AG08396 (cell line): ENCODE measurements at places on chromosomes 11 and 22.

DNA sequence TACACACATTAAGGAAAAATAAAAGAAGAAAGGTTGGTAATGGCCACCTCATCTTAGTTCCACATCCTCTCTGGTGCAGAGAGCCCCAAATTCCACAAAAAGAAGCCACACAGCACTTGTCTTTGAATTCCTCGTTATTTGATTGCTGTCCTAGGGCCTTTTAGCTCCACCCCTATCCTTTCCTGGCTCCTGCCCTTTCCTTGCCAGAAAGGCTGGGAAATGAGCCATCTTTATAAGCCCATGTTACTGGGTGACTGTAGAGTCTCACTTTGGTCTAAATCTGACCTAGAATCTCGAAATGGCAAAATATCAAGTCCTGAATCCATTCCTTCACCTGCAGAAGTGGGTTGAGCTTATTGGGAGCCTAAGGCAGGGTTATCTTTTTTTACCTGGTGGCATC, 4.3 kb upstream of the TMEM132A start:
- DNase-seq: no peak

DNA sequence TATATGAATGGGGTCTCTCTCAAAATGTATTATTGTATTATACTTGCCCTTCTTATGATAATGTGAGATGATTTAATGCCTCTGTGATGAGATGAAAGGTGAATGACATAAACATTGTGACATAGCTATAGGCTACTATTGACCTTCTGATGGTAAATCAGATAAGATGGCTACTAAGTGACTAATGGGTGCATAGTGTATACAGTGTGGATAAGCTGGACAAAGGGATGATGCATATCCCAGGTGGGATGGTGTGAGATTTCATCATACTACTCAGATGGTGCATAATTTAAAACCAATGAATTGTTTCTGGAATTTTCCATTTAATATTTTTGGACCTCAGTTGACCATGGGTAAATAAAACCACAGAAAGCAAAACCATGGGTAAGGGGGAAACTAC, 243.5 kb downstream of the SBF2 start:
- DNase-seq: no peak

GRCh38 chr11:63551091-63551888, 11.9 kb downstream of the PLAAT2 start:
- no peak for DNase-seq

DNA sequence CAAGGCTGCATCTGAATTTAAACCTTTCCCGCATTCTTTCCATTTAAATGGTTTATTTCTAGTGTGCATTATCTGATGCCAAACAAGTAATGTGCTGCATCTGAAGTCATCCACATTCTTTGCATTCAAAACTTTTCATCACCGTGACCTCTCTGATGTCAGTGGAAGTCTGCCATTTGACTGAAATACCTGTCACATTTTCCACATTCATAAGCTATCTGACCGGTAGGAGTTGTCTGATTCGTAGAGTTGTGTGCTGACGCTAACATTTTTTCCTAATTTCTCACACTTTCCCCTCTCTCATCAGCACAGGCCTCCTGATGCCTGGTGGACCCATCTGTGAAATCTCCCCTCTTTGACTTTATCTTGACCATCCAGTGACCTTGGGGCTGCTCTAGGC, 79.9 kb upstream of the BARX2 start:
- DNase-seq: no peak

GRCh38 chr11:123707606-123708205, 33.8 kb downstream of the ZNF202 start:
- peak; percentile 57 for DNase-seq

- DNase-seq: no peak
These were observed 35.6 kb downstream of the TBX1 start for GRCh38 chr22:19796160-19796559.

- no peak for DNase-seq
These were observed 976.3 kb upstream of the FAT3 start for GRCh38 chr11:91248199-91248807.

DNA sequence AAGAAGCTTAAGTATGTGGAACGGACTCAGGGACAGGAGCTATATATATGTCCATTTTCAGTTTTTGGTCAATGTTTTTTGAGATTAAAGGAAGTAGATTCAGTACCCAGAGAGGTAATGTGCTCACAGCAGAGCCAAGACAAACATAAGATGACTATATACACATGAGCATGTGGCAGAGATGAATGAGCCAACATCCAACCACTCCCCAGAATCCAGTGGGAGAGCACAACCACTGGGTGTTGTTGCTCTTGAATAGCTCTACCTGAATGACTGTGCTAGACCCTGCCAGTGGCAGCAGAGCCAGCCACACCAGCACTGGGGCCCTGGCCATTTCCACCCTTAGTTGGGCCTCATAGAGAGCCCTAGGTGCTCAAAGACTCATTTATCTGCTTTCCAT, 10.7 kb upstream of the SYTL2 start:
- DNase-seq: no peak

DNA sequence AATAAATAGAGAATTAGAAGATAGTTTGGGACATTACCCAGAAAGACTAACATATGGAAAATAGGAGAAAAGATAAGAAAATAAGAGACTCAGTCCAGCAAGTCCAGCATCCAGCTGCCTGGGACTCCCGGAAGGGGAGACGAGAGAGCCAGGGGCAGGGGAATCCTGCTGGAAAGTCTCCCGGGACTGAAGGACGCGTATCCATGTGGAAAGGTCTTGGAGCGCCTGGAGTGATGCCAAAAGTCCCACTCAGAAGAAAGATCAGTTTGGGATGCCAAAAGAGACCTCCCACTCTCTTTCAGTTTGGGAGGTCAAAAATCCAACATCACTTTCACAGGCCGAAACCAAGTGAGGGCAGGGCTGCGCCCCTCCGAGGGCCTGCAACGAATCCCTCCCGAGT, 30.7 kb downstream of the LRFN4 start:
- no peak for DNase-seq

DNA sequence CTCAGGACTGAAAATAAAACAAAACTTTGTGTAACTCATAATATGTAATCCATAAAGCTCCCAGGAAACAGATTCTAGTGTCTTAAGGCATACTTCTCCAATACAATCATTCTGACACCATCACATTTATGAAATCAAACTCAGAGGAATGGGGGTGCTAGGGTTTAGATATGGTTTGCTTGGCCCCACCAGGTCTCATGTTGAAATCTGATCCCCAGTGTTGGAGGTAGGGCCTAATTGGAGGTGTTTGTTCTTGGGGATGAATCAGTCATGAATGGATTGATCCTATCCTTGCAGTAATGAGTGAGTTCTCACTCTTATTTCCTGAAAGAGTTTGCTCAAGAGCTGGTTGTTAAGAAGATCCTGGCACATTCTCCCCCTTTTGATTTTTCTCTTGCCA, 380.9 kb downstream of the ETS1 start:
- DNase-seq: no peak
